ENCODE measurements at places on chromosomes 13 and 19. TPM values are rescaled to one million over a fixed set of nuclear protein-coding genes. Genes with fewer than 3 reads are reported as not detected.
A peak's percentile ranks its signal among the peaks of the same experiment; 100 is the strongest.

The KLK2 gene
- total RNA-seq: not detected

The NCAN gene
- 0.05 TPM for total RNA-seq

GRCh38 chr13:36146511-36147269 lies 15.5 kb upstream of the DCLK1 start:
- DNase-seq: no peak

- DNase-seq: no peak
Observed at GRCh38 chr13:49908637-49909036, 27.5 kb downstream of the SPRYD7 start.

GRCh38 chr19:8567522-8568172 lies 9.6 kb downstream of the MYO1F start:
- DNase-seq: no peak

- DNase-seq: peak; percentile 39
Observed at GRCh38 chr19:17889609-17890214, 18.0 kb downstream of the SLC5A5 start.

- no peak for DNase-seq
Observed at GRCh38 chr13:84630476-84630875, 748.2 kb upstream of the SLITRK1 start.

GRCh38 chr19:23415561-23416191 lies 20.4 kb upstream of the ZNF91 start:
- no peak for DNase-seq

GRCh38 chr13:44050450-44051063 lies 170.9 kb downstream of the LACC1 start:
- DNase-seq: peak; percentile 40

- no peak for DNase-seq
Observed at GRCh38 chr19:21587549-21587948, 82.1 kb downstream of the ZNF429 start.

- no peak for DNase-seq
Observed at GRCh38 chr19:3897936-3898335, 17.5 kb downstream of the ATCAY start.

The CRLF1 gene
- 109 TPM for total RNA-seq

DNA sequence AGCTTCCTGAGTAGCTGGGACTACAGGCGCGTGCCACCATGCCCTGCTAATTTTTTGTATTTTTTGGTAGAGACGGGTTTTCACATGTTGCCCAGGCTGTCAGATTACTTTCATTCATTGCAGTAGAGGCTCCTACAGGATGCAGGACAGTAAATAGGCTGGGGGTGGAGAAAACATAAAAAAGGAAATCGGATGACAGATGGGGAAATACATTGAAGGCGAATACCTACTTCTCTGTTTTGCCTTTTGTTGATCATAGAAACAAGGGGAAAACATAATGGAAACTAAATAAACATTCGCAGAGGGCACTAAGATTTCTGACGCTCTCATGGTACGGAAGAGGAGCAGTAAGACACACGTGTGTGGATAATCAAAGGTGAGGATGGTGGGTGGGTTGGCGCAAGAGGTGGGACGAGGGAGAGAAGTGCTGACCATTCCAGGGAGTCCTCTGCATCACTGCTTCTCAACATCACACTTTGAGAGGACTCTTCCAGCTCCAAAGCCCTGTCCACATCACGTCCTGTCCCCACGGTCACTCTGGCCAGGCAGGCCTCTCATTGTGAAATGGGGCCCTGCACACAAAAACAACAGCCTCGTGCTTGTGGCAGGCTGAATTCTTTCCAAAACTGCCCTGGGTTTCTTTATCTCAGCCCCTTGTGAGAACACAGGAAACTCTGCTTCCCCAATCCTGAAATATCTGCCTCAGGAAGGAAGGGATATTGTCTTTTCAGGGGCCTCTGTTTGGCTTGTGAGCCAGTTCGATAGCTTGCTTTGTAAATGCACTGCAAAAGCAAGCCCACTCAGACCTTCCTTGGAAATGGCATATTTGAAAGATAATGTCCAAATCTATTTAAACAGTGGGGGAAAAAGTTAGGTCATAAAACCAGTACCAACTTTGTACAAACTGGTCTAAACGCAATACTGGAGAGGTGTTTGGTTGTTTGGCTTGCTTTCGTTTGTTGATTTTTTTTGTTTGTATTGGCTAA lies 188.5 kb downstream of the FOXO1 start:
- DNase-seq: no peak

DNA sequence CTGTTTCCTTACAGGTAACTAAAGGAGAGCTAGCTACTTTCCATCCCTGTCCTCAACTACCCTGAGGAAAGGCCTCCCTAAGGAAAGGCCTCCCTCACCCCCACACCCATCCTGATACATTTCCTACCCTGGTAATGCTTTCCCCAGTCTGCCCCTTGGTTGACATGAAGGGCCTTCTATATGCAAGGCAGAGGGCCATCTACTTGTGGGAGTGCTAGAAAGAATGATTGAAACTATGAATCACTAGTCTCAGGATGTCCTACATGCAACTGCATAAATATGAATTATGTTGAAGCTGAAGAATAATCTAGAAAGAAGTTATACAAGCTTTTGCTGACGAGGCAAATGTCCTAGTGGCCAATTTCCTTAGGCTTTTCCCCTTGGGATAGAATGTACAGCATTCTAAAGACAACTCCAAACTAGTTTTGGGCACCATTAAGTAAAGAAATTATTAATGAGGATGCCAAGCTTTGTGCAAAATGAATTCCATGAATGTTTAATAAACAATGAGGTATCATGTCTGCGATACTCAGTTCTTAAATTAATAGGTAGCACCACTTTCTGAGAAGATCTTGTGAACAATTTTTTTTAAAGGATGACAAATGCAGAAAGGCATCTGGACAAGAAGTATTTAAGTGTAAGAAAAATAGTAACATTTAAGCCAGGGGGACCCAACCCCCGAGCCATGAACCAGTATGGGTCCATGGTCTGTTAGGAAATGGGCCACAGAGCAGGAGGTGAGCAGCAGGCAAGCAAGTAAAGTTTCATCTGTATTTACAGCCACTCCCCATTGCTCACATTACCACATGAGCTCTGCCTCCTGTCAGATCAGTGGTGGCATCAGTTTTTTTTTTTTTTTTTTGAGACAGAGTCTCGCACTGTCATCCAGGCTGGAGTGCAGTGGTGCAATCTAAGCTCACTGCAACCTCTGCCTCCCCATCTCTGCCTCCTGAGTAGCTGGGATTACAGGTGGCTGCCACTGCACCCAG lies 223.0 kb downstream of the LHFPL6 start:
- DNase-seq: no peak

The PRTN3 gene
- 0.50 TPM for total RNA-seq

The RAB3A gene
- total RNA-seq: 0.84 TPM

The TMC4 gene
- 0.30 TPM for total RNA-seq

DNA sequence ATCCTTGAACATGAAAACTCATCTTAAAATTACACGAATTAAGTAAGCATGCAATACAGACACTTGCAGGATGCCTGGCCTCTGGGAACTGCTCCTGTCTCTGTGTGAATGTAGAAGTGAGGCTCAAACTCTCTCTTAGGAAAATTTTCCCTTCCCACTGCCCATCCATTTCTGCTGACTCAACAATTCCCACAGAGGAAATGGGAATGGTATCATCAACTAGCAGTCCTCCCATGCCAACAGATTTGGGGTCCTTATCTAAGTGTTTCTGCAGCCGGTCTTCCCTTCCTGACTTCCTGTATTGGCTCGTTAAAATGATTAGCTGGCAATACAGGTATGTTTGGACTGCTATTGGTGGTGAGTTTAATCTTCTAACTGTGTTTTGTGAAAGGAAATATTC lies 85.8 kb downstream of the DOCK9 start:
- no peak for DNase-seq

The MCEMP1 gene
- not detected for total RNA-seq

The ZNF524 gene
- 15.9 TPM for total RNA-seq

The TEX26 gene
- total RNA-seq: not detected

- DNase-seq: no peak
Observed at GRCh38 chr19:16944626-16945363, 56.0 kb downstream of the F2RL3 start.

- no peak for DNase-seq
Observed at GRCh38 chr19:20165971-20166592, 932 bp upstream of the ZNF486 start.

DNA sequence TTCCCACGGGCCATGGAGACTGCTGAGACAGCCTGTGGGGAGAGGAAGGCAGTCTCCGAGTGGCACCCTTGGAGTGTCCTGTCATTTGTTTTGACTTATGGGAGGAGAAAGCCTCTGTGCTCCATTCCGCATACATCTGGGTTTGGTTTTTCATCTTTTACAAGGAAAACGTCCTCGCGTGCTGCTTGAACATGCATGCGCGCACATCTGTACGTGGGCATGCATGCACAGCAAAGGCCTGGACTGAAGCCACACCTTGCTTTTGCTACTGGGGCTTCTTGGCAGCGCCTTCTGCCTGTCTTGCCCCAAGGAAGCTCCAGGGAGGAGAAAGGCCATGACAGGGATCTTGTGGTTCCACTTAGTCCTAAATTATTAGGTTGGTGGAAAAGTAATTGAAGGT lies 44.0 kb downstream of the SUGP2 start:
- DNase-seq: no peak

DNA sequence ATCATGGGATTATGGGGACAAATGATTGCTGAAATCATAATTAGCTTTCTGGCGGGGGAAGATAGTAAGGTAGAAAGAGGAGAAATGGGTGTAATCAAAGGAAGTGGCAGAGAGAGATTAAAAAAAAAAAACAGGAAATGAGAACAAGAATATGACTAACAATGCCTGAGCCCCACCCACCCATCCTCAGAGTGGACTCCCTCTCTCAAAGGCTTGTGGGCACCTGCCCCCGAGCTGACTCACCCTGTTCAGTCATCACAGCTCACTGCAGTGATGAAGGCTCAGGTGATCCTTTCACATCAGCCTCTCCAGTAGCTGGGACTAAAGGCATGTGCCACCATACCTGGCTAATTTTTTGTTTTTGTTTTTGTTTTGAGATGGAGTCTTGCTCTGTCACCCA lies 26.4 kb upstream of the TPT1 start:
- peak; percentile 33 for DNase-seq

The ANKLE1 gene
- total RNA-seq: 1.2 TPM

- DNase-seq: no peak
Observed at GRCh38 chr13:98272549-98272948, 95.5 kb upstream of the RNF113B start.

DNA sequence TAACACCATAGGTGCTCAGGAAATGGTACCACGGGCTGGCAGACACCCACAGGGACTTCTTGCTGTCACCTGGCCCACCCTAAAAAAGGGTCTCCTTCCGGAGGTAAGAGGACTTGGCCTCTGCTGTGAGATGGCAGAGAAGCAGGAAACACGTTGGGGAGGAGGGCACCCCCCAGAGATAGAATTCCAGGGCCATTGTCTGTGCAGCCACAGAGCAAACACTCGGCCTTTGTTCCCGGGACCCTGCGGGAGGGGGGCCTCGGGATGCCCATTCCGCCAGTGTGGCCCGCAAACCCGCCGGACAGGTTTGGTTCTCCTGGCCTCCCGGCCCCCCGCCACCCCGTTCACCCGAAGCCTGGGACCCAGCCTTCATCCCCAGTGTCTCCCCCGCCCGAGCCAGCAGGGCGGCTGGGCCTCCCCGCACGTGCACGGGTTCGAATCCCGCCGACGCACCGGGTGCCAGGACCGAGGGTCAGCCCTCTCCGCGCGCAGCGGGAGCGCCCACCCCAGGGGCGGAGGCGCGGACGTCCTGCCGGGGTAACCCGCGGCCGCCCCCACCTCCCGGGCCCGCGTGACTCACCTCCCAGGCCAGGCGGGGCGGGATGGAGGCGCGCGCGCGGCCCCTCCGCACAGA lies 714 bp downstream of the PLPP2 start:
- DNase-seq: no peak

- no peak for DNase-seq
Observed at GRCh38 chr19:30488191-30488590, 116.0 kb downstream of the ZNF536 start.

DNA sequence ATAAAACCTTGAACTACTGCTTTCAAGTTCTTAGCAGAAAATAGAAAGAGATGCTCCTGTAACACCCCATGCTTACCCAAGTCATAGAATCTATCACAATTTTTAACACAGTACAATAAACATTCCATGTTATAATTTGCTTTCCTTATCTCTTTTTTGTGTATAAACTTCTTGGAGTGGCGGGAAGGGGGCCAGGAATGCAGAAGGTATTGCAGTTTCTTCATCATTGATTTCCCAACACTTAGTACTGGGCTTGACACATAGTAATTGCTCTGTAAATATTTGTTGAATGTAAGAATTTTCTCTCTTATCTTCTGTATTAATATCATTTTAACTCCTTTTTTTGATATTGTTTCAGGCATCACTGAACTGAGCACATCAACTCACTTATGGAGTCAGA lies 535.8 kb downstream of the KCTD12 start:
- no peak for DNase-seq

- DNase-seq: no peak
Observed at GRCh38 chr13:60689076-60689475, 292.1 kb downstream of the TDRD3 start.

GRCh38 chr13:20159646-20160305 lies 1.1 kb downstream of the GJA3 start:
- no peak for DNase-seq

The ZNF878 gene
- total RNA-seq: not detected

DNA sequence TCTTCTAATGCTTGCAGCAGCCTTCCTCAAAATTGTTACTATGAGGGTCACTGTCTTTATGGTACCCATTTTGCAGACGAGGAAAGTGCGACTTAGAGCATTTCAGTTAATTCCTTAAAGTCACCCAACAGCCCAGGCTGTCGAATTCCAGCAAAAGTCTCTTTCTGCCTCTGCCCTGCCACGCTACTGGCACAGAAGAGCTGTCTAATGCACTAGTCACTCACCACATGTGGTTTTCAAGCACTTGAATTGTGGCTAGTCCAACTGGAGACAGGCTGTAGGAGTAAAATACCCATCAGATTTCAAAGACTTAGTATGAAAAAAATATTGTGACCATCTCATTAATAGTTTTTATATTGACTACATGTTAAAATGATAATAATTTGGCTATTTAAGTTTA lies 1.7 kb downstream of the FPR1 start:
- DNase-seq: no peak

The CD70 gene
- total RNA-seq: 144 TPM

The AXL gene
- total RNA-seq: 27.7 TPM

DNA sequence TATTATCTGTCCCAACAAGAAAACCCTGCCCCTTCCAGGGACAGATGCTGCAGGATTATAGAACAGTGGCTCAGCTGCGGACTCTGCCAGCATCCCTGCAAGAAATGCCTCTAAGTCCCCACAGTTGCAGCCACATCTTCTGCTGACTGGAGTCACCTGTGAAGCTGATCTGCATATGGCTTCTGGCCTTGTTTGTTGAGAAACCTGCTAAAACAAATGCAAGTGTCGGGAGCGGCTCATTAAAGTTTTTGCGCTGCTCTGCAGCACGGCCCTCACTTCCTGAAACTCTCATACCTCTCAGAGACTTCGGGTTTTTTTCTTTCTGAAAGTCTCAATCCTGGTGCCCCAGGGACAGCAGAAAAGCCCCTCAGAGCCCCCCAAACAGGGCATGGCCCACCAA lies 725.0 kb downstream of the UQCRFS1 start:
- DNase-seq: no peak
